ENCODE measurements at places on chromosomes 7 and 10.

GRCh38 chr10:125265579-125265955 lies 105.2 kb upstream of the CTBP2 start:
- no peak for DNase-seq

DNA sequence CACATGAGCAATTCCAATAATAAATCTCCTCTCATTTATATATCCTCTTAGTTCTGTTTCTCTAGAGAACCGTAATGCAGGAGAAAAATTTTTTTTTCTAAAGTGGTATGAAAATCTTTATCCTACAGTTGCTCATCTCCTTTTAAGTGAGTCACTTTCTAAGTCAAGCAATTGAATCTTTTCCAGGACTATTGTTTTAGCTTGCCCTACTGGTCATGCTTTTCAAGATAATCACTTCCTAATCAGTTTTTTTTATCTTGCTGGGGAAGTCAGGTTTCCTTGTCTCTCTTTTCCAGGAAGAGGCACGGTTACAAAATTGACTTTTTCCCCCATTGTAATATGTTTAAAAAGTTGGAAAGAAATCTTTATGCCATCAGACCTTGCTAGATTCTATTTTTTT lies 44.0 kb downstream of the INPP5F start:
- DNase-seq = no peak

GRCh38 chr7:113562242-113562641 lies 356.6 kb downstream of the PPP1R3A start:
- DNase-seq = no peak

GRCh38 chr10:556971-557637 lies 132.4 kb downstream of the DIP2C start:
- DNase-seq = no peak

DNA sequence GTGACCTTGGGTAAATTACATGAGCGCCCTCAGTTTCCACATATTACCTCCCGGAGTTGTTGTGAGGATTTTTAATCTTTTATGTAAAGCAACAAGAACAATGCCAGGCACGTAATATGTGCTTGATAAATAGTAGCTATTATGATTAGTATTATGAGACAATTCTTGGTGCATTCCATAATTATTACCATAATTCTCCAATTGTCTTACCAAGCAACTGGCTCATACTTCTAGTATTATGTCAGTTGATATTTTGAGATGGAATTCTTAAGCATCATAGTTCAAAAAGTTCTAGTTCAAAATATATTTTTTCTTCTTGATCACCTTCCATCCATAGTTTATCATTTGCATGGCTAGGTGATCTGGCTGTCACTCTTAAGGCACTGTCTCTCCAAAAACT lies 259.0 kb downstream of the BBS9 start:
- DNase-seq = no peak

GRCh38 chr7:261341-262250 lies 28.4 kb upstream of the FOXL3 start:
- no peak for DNase-seq

GRCh38 chr10:79258894-79259293 lies 88.4 kb upstream of the PPIF start:
- no peak for DNase-seq

GRCh38 chr7:68183176-68183575 lies 1186.5 kb downstream of the TYW1 start:
- no peak for DNase-seq

GRCh38 chr10:100775386-100775785 lies 30.0 kb downstream of the PAX2 start:
- DNase-seq = no peak

GRCh38 chr10:1739751-1740150 lies 2.4 kb upstream of the ADARB2 start:
- no peak for DNase-seq

- no peak for DNase-seq
Measured at GRCh38 chr7:151085329-151085690, 965 bp upstream of the AGAP3 start.

GRCh38 chr7:42227936-42228591 lies 8.9 kb downstream of the GLI3 start:
- DNase-seq = no peak

- no peak for DNase-seq
Measured at GRCh38 chr7:94466516-94466915, 43.1 kb upstream of the CASD1 start.

DNA sequence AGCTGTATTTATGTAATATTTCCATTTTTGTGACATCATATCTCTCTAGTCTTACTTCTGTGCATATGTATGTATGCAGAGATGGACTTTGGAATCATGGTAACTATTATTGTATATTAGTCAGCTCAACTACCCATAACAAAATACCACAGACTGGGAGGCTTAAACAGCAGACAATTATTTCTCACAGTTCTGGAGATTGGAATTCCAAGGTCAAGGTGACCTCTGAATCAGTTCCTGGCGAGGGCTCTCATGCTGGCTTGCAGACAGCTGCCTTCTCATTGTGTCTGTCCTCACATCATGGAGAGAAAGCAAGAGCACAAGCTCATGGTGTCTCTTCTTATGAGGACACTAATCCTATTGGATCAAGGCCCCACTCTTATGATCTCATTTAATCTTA lies 79.1 kb downstream of the RAMP3 start:
- no peak for DNase-seq

DNA sequence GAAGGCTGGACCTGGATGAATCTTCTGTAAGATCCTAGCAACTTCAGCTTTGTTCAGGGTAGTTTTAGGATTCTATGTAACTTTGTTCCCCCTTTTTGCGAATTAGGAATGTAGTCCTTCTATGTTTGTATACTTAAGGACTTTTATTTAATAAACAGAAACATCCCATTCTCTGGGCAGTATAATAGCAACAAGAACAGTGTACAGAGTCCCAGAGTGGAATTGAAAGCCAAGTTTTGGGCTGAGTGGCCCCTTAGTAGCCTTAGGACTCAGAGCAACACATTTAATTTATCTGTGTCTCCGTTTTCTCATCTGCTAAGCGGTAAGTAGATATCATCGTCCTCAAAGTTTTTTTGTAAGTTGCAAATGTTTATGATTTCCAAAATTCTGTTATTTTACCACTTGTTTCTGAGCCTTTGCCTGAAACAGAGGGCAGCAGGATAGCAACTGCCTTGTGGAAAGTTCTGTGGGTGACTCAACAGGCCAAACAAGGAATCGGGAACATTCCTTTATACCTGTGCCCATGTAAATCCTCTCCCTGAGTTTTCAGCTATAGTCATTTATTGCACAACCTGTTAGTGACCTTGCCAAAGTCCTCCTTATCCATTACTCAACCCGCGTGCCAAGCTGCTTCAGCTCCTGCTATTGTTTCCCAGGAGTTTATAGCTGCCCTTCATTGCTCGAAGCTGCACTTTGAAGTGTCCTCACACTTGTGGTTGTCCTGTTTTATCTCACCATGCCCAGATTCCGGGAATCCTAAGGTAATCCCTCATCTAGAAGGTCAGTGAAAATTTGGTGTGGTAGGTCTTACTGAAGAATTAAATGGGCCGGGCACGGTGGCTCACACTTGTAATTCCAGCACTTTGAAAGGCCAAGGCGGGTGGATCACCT lies 199.1 kb upstream of the AHR start:
- DNase-seq = no peak

- DNase-seq = no peak
Measured at GRCh38 chr7:13912715-13913278, 76.7 kb downstream of the ETV1 start.

DNA sequence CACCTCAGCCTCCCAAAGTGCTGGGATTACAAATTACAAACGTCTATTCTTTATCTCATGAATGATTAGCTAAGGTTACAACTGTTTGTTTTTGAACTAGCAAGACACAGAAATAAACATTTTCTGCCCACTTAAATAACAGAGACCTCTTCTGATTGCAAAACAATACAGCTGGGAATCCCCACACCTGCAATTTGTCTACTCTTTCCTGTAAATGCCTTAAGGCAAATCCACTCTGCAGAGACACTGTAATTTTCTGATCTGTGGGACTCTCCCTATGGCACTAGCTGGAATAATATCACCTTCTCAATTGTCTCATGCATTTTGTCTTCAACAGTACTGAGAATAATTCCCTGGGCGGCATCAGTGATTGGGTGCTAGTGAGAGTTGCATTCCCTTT lies 149.3 kb upstream of the FAM3C start:
- DNase-seq = no peak

GRCh38 chr7:28410628-28411531 lies 1.4 kb upstream of the CREB5 start:
- no peak for DNase-seq

DNA sequence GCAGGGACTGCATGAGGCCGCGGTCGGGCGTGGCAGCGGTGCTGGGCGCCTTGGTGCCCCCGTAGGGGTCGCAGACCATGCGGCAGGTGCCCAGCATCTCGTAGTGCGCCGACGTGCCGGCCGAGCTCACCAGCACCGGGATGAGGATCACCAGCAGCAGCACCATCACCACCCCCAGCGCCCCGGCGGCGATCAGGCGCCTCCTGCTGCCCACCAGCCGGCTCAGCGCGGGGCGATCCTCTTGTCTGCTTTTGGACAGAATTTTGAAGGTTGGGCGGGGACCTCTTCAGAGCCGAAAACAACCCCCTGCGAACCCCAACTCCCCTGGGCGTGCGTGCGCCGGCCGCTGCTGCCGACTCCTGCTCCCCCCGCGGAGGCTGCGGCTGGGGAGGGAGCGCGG lies 779 bp downstream of the C1QL3 start:
- no peak for DNase-seq

DNA sequence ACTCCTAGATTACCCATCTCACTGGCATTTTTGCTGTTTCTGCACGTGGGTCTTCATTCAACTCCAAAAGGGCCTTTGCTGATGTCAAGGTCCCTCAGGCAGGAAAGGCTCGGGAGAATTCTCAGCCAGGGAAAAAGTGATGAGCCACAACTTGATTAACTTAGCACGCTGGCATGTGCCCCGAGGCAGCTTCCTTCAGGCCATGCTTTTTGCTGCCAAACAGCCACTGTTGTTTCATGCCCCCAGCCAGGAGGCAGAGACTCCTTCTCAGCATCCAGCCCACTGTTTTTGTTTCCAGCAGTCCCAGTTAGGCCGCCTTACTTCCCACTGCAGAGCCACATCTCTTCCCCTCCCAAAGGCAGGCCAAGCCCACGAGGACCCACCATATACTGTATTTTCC lies 266.5 kb upstream of the YAE1 start:
- DNase-seq = no peak

- no peak for DNase-seq
Measured at GRCh38 chr10:12322583-12323131, 26.7 kb upstream of the CAMK1D start.

GRCh38 chr10:19825700-19826099 lies 9.5 kb downstream of the PLXDC2 start:
- no peak for DNase-seq

GRCh38 chr7:40192036-40192435 lies 57.2 kb downstream of the SUGCT start:
- DNase-seq = no peak

DNA sequence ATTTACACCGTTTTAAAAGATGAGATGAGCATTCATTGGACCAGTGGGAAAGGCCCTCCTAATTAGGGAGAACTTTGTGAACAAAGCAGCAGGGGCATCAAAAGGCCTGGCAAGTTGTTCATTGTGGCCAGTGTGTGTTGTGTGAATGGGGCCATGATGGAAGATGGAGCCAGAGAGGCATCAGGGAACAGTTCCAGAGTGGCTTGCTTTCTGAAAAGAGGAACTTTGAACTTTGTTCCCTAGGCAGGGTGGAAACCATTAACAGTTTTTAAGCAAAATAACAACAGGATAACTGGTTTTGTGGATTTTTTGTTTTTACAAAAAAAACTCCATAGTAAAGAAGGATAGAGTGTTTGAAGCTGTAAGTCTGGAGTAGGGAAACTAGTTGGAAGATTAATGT lies 12.5 kb downstream of the SUV39H2 start:
- no peak for DNase-seq

GRCh38 chr7:112654322-112655216 lies 135.6 kb downstream of the TMEM168 start:
- no peak for DNase-seq

DNA sequence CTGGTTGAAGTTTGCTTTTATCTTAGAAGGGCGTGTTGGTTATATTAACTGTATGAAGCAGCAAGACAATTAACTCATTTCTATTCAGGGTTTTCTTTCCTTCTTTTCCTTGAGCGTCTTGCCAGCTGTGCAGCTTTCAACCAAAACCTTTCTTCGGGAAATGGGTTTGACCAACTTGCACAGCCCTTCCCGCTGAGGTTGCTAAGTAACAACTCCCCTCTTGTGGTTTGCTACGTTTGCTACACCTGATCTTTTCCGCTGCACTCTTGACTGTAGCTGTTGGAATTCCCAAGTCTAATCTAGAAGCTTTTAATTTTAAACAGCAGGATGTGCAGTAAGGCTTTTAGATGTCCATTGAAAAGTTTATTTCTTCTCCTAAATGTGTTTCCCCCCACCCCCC lies 116.9 kb downstream of the CDCA7L start:
- DNase-seq = no peak

DNA sequence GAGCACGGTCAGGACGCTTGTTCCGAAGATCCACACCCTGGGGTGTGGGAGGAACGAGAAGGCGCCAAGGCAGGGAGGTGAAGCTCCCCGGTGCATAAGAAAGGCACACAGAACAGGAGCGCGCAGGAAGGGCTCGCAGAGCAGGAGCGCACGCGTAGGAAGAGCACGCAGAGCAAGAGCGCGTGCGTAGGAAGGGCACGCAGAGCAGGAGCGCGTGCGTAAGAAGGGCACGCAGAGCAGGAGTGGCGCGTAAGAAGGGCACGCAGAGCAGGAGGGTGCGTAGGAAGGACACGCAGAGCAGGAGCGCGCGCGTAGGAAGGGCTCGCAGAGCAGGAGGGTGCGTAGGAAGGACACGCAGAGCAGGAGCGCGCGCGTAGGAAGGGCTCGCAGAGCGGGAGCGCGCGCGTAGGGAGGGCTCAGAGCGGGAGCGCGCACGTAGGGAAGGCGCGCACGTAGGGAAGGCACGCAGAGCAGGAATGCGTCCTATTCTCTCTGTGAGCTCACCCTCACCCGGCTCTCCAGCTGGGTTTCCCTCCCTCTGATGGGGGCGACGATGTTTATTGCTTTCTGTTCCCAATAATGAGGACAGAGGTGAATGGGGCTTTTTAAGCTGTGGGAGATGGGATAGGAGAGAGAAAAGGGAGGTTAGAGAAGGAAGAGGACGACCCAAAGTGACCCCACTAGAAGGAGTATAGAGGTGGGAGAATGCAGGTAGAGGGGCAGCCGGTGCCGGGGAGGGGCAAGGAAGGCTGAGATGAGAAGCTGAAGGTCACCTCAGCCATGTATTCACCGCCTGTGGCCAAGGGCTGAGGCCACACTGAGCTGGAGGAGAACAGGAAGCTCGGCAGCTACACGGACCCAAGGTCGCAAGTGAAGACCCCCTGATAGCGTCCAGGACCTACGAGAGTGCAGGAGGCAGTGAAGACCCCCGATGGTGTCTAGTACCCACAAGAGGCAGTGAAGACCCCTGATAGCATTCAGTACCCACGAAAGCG lies 423.2 kb downstream of the PTPRN2 start:
- DNase-seq = no peak
